Fibroblast of the conjunctiva (primary cell): ENCODE measurements at places on chromosomes 5 and 9.

- DNase-seq, result no peak
These were observed 8.8 kb upstream of the OMD start for GRCh38 chr9:92432972-92433548.

- DNase-seq, result no peak
These were observed 43.9 kb downstream of the ADAMTS2 start for GRCh38 chr5:179301376-179301775.

DNA sequence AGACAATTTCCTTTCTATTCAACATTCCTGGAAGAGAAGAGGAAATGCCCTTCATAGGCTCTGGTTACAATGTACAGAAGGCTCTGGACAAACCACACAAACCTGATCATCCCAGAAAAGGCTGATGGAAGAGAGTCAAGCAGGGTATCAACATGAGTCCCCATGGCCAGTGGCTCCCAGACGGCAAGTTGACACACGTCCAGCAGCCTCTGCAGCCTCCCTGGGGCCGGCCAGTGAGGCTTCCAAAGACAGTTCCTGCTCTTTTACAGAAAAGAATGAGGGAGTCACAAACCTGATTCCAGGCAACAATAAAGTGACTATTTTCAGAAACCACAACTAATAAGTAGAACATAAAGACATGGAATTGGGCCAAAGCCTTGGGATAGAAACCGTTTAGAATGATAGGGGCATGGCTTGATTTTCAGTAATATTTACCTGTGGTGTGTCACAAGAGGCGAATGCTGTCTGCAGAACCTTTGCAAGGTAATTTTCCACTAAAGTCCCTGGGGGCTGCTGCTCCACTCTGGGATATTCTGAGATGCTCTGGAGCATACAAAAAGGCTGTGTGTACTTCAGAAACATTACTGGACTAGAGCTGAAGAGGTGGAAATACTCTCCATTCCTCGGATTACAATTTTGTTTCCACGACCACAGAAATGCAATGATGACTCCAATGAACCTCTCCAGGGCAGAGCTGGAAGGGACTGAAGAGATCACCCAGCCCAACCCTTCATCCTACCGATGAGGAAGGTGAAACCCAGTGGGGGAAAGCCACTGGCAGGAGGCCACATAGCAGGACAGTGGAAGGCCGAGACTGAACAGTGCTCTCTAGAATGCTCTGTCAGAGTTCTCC, 10.4 kb downstream of the MED27 start:
- DNase-seq, result no peak

DNA sequence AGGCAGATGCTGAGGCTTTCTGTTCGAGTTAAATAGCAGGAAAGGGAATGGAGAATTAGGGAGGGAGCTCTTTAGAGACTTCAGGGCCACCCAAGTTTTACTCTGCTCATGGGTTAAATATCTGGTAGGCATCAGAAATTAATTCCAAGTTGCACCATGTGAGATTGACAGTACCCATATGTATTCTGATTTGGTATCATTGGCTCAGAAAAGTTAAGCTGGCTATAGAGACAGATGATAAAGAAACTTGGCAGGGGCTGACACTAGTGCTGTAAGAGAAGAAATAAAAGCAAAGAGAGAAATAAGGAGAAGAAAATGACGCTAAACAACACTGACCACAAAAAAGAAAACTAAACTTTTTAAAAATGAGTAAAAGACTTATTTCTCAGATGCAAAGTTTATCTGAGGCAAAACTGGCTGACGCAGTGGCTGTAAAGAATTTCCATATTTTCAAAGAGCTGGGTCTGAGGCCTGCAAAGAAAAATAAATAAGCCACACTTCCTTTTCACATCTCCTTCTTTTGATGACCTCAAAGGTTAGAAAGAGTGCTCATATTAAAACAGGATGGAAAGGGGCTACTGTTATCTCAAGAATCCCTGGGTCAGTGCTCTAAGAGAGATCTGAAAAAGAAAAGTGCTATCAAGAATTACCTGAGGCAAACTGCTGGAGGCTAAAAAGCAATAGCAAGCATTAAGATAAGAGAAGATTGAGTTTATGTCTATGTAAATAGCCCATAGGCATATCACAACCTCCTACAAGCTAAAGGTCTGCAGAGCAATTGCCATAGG, 399.0 kb upstream of the MEF2C start:
- DNase-seq, result no peak

DNA sequence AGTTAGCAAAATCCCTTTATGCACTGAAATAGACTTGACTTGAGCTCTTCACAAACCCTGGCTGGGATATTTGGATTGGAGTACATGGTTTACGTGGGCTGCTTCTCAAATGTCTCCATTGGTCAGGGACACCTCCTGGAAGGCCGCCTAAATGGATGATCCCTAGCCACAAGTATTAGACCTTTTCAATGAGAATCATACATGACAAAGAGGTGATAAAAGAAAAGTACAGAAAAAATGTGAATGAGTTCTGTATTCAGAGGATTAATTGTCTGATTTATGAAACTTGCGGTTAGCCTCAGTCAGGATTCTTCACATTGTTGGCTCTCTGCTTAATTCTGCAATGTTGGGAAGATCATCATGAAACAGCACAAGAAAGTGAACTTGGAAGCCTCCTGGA, 752.8 kb upstream of the ADAMTS16 start:
- no peak for DNase-seq

DNA sequence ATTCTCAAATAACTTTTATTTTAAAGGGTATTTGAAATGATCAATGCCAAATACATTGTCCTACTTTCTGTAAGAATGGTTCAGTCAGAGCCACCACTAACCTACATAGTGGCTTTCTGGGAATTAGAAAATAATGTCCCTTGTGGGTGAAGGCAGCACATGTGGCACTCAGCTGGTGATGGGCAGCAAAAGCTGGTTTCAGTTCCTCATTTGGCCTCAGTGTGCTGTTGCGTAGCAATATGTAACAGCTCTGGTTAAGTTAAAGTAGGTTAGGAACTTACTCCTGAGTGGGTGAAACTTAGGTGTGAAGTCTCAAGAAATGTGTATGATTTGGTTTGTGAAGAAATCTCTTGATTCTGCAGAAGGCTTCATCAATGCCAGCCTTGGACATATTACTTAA, 99.6 kb upstream of the SPEF2 start:
- no peak for DNase-seq

DNA sequence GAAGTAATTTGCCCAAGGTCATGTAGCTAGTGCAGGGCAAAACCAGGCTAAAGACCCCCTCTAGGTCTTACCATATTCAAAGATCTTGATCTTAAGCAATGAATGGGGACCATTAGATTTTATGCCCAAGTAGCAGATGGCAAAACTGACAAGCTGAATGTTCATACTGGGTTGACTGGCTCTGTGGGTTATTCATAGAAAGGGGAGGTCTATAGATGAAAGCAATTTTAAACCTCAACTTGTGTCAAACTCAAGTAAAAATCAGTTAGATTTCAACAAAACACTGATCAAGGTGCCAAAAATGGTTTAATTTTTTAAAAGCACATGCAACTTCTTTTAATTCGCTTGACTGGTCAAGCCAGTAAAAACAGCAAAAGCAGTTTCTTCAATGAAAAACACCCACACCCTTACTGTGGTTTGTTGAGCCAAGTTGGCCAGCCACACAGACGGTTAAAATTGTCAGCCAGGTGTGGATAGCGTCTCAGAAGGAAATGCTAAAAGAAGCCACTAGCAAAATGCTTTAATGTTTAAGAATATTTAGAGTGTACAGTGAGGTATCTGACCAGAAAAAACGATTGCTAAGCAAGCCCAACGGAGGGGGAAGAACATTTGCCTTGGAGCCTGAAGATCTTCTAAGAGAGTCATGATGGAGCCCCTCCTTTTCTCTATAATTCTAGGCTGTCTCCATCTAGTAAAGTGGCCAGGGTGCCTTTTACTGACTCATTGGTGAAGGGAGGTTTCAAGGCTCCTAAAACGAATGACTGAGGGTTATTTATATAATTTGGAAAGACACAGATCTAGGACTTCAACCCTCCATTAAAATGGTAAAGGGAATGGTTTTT, 539.6 kb upstream of the CLINT1 start:
- DNase-seq, result no peak

DNA sequence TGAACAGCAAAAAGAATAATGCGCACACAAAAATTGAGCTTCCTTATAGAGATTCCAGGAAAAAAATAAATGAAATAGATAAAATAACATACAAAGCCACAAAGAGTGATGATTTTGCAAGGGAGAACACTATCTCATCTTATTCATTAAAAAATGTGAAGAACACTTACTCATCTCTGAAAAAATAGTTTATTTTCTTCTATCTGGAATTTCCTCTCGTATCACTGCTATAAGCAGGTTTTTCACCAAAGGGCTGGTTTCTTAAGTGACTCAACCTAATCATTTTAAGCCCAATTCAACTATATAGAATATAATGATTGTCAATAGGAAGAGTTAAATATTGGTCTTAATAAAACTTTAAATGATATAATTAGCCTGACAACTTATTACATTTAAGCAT, 504.9 kb downstream of the NR2F1-AS1 start:
- DNase-seq, result no peak

DNA sequence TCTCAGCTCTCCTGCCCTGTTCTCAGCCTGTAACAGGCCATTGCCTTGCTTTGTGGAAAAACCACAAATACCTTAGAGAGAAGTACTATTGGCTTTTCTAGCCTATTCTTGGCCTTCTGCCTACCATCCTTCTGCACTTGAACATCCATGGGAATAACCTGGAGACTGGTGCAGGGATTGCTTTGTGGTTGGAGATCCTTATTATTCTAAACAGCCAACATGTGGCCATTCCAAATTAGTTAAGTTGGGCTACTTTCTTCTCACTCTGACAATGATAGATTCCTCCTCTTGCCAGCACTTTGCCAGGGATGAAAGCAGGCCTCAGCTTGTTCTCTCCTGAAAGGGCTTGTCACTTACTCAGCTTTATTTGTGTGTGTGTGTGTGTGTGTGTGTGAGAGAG, 240.4 kb downstream of the GLIS3 start:
- no peak for DNase-seq

GRCh38 chr5:354581-355378, 33.3 kb downstream of the AHRR start:
- no peak for DNase-seq

- DNase-seq, result no peak
These were observed 181.3 kb downstream of the ESM1 start for GRCh38 chr5:54804086-54804485.

DNA sequence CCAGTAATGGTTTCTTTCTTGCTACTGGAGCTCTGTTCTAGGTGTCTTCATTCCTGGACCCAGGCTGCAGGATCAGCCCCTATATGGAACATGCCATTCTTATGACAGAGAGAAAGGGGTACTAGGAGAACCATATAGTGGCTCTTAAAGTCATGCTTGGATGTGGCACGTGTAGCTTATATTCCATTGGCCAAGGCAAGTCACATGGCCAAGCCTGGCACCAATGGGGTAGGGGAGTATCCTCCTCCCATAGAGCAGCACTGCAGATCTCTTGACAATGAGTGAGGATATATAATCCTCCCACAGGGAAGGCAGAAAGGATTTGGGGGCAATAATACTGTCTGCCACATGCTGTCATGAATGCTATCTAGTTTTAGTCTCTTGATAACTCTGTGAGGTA, 193.3 kb downstream of the PALM2AKAP2 start:
- DNase-seq, result no peak

- DNase-seq, result no peak
These were observed 318.1 kb upstream of the DAB2 start for GRCh38 chr5:39742916-39743315.

- DNase-seq, result no peak
These were observed 121.8 kb downstream of the C5orf15 start for GRCh38 chr5:133846478-133847226.

GRCh38 chr5:128225245-128226030, 141.9 kb downstream of the SLC12A2 start:
- DNase-seq, result no peak

- DNase-seq, result no peak
These were observed 107.2 kb upstream of the NFIL3 start for GRCh38 chr9:91530829-91531228.

DNA sequence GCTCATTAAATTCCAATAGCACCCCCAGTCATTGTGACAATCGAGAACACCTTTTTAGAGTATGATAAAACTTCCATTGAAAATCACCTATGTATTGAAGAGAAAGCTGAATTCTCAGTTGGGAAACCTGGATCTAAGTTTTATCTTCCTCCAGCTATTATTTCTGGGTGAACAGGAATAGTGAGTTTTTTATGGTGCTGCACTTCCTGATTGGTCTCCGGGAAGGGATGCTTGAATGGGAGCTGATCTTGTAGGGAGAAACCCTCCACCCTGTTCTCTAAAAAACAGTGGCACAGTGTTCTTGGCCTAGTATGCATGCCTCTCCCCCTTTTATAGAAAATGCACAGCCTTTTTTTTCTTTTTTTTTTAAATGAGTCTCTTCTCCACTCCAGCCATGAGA, 112.2 kb downstream of the ACTBL2 start:
- DNase-seq, result no peak

DNA sequence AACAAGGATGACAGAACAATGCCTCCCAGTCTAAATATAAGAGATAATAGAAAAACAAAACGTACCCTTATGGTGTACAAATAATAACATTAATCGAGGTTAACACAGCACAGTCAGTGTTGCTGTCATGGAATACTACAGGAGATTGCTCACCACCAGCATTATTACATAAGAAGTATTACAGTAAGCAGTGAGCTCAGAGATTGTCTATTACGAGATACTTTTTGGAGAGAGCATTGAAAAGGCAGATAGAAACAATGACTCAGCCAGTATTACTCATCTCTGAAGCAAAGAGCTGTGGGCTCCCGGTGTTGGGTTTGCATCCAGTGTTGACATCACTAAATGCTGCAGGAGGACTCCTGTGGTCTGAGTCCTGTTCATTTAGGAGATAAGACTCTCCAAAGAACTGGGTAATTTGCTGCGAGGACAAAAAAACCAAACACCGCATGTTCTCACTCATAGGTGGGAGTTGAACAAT, 191.9 kb upstream of the SEMA6A start:
- peak; percentile 63 for DNase-seq

- DNase-seq, result no peak
These were observed 278.5 kb downstream of the CCDC171 start for GRCh38 chr9:15831384-15831783.

DNA sequence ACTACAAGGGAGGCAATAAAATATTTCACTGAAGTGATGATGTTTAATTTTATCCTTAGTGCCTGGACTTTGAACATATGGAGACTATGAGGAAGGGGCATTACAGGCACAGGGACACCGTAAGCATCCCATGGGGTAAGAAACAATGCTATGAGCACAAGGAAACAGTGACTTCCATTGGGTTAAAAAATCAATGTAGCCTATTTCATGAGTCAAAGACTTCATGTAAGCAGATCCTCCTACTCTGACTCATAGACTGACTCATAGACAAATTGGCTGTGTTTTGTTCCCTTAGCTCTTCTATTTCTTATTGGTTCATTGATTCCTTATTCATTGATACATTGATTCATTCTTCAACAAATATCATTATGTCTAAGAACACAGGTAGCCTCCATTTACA, 351.0 kb downstream of the PRELID2 start:
- DNase-seq, result no peak
